Spinal cord (tissue), 10 donors: ENCODE measurements at places on chromosomes 5 and 9. TPM values are rescaled to one million over a fixed set of nuclear protein-coding genes. Genes with fewer than 3 reads are reported as not detected.

C9orf50 gene
- polyA plus RNA-seq = 0.60 TPM

NMUR2 gene
- polyA plus RNA-seq = 1.3 TPM

GTF3C5 gene
- polyA plus RNA-seq = 66.7 TPM

SLC31A2 gene
- polyA plus RNA-seq = 20.3 TPM

CCDC192 gene
- 1.1 TPM for polyA plus RNA-seq

DOCK8 gene
- 10.6 TPM for polyA plus RNA-seq

SNCAIP gene
- 42.5 TPM for polyA plus RNA-seq

RBM18 gene
- polyA plus RNA-seq = 32.7 TPM

ACOT12 gene
- polyA plus RNA-seq = 0.80 TPM

TAF11L5 gene
- polyA plus RNA-seq = not detected

INSL6 gene
- 0.55 TPM for polyA plus RNA-seq

TMEM215 gene
- polyA plus RNA-seq = 1.5 TPM

GMCL2 gene
- 0.10 TPM for polyA plus RNA-seq

RASA1 gene
- 34.3 TPM for polyA plus RNA-seq

KLF9 gene
- 8.5 TPM for polyA plus RNA-seq

FCN1 gene
- 0.53 TPM for polyA plus RNA-seq

DOK3 gene
- polyA plus RNA-seq = 15.8 TPM

PDZD2 gene
- polyA plus RNA-seq = 36.8 TPM

PDE6A gene
- 0.06 TPM for polyA plus RNA-seq

ANKRD18B gene
- 6.6 TPM for polyA plus RNA-seq
